ENCODE measurements at places on chromosomes 1 and 21. TPM values are rescaled to one million over a fixed set of nuclear protein-coding genes. Genes with fewer than 3 reads are reported as not detected.

NIBAN1 gene
- 36.5 TPM for total RNA-seq

RNF186 gene
- total RNA-seq: not detected

RNU1-3 gene
- total RNA-seq: under 0.01 TPM

CASZ1 gene
- 0.59 TPM for total RNA-seq

IVL gene
- not detected for total RNA-seq

CNR2 gene
- not detected for total RNA-seq

PDC gene
- total RNA-seq: not detected

ITSN1 gene
- total RNA-seq: 21.8 TPM

EXO5 gene
- 7.7 TPM for total RNA-seq

Measured in uterus (tissue), 4 donors.